T-helper 1 cell (primary cell): ENCODE measurements at places on chromosomes 13 and 19.

- DNase-seq = no peak
Measured at GRCh38 chr19:12840091-12841079, 2.1 kb downstream of the MAST1 start.

DNA sequence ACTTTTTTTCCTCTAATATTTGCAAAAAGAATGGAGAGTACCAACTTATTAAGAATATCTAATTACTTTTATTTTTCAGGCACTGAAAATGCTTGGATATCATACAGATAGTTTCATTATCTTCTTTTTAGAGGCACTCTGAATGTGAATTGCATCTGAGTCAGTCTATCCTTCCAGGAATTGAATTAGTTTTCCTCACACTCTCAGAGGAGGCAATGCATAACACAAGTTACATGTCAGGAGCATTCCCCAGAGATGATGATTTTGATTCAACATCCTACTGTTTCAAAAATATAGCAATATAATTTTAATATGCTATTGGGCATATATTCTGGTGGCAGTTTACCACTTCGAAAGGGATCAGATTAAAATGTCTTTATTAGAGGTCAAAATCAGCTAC is 1315.4 kb downstream of the PCDH9 start:
- no peak for DNase-seq

DNA sequence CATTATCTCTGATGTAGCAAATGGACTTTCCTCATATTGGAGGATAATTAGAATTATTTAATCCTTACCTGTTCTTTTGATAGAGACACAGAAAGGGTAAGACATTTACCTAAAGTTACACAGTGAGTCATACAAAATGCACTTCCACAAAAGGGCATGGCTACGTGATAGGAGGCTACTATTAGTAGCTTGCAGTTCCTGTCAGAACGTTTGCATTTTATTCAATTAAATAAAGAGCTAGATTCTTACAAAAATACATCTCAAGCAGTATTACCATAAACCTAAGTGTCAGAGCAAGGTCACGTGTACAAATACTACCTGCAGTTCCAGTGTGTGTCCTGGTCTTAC is 120.6 kb downstream of the ESD start:
- DNase-seq = no peak

DNA sequence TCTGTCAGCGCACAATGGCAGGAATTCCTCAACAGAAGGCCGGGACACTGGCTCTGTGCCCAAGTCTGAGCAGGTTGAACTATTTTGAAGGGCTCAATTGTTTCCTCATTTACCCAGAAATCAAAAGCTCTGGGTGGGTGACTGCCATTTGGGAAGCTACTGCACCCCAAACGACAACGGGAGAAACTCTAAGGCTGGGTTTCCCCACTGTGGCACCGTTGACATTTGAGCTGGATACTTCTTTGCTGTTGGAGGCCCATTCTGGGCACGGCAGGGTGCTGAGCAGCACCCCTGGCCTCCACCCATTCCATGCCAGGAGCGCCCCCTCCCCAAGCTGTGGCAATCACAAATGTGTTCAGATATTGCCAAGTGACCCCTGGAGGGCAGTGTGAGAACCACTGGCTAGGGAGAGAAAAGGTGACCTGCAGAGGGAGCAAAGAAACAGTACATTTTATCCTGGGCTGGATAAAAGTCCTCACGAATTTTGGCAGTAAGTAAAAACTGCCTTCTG is 62.5 kb downstream of the RFX2 start:
- no peak for DNase-seq

DNA sequence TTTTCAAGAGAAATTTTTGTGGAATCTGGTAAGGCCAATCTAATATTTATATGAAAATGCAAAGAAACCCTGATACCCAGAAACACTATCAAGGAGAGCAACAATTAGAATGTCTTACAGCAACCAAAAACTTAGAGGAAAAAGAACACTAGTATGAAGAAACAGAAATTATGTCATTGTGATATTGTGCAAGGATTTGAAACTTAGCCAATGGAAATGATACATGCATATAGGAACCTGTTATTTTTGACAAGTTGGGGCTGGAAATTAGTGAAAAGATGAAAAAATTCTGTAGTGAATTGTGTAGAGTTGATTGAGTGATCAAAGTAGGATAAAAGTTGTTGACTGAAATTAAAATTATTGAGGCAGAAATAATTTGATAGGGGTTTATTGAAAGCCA is 792.6 kb upstream of the SLITRK6 start:
- no peak for DNase-seq

DNA sequence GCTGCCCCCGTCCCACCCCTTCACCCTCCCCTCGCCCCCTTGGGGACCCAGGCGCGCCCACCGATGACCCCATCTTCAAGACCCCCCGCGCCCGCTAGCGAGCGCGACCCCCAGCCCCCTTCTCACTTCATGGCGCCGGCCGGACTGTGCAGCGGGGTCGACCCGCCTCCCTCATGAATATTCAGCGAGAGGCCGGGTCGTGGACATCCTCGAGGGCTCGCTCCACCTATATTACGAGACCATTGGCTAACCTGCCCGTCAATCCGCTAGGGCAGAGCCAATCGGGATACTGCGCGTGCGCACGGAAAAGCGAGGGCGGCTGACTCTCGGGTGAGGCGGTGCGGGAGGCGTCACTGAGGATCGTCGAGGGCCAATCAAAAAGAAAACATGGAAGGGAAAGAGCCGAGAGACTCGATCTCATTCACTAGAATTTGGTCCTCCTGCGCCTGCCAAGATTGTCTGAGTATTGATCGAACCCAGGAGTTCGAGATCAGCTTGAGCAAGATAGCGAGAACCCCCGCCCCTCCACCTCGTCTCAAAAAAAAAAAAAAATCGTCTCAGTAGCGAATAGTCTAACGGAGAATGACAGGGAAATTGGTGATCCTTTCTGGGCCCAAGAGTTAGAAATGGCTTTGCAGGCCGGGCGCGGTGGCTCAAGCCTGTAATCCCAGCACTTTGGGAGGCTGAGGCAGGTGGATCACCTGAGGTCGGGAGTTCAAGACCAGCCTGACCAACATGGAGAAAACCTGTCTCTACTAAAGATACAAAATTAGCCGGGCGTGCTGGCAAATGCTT is at the start of gene ERCC2:
ERCC2 (minus strand) TSS at position 164 of the 795 bp plus-strand sequence; CDS start at position 131, 33 bp downstream.
- DNase-seq = peak; percentile 98

- peak; percentile 31 for DNase-seq
Measured at GRCh38 chr19:2476451-2477140, 669 bp downstream of the GADD45B start.

GRCh38 chr13:77806518-77806917 is 109.0 kb downstream of the SLAIN1 start:
- DNase-seq = no peak

DNA sequence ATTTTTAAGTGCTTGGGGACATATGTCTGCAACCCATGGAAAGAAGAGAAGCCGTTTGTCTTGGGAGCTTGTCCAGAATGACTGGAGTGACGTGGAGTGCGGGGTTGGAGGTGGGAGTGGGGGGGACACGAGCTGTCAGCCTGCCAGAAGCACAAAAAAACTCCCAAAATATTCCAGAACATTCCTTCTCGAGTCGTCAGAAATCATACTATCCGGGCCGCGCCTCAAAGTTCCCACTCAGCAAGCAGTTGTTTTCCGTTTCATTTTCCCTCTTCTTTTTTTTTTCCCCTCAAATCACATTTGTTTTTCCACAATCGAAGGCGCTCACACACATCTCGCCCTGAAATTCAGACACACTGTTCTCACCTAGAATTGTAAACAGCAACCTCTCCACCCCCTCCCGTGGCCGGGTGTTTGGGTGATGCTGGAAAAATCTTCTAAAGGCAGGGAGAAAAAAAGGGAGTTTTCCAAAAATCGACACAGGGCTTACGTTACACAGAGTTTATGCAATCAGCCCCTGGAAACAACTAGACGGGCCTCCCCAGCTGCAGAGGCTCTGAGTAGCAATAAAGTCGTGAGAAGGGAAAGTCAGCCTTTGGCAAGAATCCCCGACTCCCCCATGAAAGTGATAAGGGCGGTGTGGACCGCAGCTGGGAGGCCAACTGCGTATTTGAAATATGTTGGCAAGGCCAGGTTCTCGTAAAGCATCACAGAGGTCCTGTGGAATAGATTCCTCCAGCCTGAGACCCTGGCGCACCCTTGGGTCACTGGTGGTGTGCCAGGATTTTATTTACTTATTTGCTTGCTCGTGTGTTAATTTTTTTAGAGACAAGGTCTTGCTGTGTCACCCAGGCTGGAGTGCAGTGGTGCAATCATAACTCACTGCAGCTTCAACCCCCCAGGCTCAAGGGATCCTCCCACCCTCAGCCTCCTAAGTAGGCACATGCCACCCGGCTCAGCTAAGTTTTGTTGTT is 31.2 kb upstream of the KLF2 start:
- DNase-seq = no peak

- no peak for DNase-seq
Measured at GRCh38 chr13:68439817-68440216, 1209.7 kb upstream of the PCDH9 start.

DNA sequence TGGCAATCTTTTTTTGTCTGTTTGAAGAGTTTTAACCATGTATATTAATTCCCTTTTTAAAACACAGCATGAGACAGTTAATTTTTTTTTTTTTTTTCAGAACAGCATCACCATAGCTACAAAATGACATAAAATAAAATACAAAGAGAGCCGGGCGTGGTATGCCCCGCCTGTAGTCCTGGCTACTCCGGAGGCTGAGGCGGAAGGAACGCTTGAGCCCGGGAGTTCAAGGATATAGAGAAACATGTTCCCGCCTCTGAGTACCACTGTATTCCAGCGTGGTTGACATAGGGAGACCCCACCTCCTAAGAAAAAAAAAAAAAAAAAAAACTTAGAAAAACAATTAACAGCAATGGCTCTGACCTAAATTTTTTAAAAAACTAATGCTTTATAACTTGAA is 10.0 kb upstream of the INSR start:
- no peak for DNase-seq

- no peak for DNase-seq
Measured at GRCh38 chr19:8681345-8682029, 17.1 kb downstream of the ACTL9 start.

DNA sequence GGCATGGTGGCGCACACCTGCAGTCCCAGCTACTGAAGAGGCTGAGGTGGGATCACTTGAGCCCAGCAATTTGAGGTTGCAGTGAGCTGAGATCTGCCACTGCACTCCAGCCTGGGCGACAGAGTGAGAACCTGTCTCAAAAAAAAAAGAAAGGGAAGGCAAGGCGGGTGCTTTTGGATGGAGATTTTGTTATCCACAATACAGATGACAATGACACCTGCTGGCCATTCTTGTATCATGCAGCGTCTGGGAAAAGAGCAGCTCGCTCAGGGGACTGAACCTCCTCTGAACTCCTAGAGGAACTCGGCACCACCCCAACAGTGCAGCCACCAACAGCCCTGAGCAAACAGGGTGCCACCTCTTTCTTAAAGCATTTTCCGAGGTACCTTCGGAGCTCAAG is 22.8 kb downstream of the HAUS8 start:
- DNase-seq = peak; percentile 15

DNA sequence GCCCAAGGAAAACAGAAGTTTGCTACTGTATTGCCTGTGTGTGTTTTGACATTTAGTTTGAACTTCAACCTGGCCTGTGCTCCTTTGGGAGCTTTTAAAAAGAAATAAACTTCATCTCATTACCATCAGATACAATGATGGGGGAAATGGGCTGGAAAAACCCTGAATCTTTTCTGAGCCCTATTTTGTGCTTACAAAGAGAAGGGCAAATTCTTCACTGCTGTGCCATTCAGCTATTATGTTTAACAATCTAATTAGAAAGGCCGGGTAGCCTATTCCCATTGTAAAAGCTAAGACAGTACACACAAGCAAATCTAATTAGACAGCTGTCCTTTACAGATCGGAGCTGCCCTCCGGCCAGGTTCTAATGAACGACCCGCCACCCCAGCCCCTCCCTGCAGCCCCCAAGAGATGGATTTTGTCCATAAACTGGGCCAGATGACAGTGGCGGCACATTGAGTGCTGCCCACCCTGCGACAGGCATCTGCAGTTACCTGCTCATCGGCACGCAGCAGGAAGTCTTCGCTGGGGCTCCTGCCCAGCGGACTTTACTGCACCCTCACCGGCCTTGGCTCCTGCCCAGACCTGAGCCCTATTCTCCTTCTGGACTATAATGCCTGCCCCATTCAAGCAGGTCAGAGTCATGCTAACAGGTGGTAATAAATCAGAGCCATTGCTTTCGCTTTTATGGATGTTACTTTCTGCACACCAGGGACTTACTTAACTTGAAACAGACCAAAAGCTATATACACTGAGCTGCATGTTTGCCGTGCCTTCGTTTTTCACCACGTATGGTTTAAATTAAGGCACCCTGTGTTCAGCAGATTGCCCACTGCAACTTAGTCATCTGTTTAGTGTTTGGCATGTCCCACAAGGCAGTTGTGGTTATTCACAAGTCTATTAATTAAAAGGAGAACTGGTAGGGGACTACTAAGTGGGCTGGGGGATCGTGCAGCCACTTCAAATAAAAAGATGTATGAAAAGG is 549.6 kb downstream of the FGF9 start:
- DNase-seq = no peak

DNA sequence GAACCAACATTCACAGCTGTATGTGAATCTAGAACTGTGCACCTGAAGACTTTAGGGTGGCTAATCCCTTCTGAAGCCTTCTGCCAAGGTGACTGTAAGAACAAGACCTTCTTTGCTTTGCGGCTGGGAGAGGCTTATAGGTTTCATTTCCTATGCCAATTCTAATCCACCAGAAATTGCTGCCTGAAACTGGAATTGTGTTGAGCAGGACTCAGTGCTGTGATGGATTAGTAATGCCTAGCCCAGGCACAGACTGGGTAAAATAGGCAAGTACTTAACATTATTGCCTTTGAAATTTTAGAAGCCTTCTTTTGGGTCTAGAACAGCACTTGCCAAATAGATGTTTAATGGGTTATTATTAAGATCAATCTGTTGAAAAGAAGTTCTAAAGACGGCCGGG is 11.5 kb downstream of the SLC25A23 start:
- DNase-seq = no peak

GRCh38 chr13:65400702-65401101 is 1829.4 kb downstream of the PCDH9 start:
- DNase-seq = no peak

DNA sequence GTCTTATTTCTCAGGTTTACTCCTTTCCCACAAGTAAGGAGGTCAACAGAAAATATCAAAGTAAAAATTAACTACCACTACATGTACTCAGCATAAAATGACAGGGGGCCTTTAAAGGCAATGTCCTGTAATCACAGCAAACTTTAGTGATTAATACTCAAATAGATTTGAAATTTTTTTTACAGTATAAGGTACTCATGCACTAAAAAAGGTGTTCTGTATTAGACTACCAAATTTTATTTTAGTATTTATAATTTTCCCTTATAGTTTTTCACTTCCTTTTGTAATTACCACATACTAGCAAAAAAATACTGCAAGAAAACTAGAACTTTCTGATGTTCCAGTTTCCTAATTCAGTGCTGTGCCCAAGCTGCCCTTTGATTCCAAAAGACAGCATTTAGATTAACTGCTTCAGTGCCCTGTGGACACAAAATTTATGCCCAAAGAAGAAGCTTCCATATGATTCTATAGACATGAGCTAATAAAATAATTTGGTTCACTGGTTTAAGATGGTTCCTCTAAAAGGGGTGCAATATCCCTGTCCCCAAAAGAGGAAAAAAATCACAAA is 70.6 kb downstream of the KLF12 start:
- DNase-seq = no peak

- DNase-seq = no peak
Measured at GRCh38 chr13:30303269-30303668, 4.1 kb downstream of the KATNAL1 start.

- no peak for DNase-seq
Measured at GRCh38 chr19:38734176-38734425, 10.2 kb downstream of the CAPN12 start.

GRCh38 chr13:85638265-85638664 is 161.0 kb downstream of the SLITRK6 start:
- DNase-seq = no peak

- DNase-seq = no peak
Measured at GRCh38 chr13:48681905-48682304, 28.2 kb downstream of the CYSLTR2 start.
